ENCODE measurements at places on chromosomes 3 and 15. TPM values are rescaled to one million over a fixed set of nuclear protein-coding genes. Genes with fewer than 3 reads are reported as not detected.

The TERC gene
- 2.3 TPM for total RNA-seq

DNA sequence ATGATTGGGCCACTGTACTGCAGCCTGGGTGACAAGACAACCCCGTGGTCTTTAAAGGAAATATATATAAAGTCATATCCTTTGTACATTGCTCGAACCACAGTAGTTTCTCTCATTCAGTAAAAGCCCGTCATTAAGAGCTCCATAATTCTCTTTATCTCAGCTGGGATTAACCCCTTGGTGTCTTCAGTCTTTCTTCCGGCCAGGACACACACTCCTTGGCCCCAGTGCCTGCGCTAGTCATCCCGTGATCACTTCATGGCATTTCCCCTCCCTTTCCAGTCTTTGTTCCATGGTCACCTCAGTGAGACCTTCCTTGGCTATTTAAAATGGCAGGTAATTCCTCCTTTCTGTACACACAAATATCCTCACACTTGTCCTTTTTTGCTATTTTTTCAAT is 3.3 kb downstream of the RPL35A start:
- H3K4me3 ChIP-seq: peak overlapping the region; percentile 72
- H3K27me3 ChIP-seq: no peaks in the 10 kb centered on the region
- peaks cover 25% of the 10 kb centered on the region for H3K4me1 ChIP-seq

GRCh38 chr15:31385736-31386135 is 59.1 kb downstream of the KLF13 start:
- H3K36me3 ChIP-seq: peaks cover 7% of the 10 kb centered on the region
- no peak overlapping the region for H3K27ac ChIP-seq
- peaks cover 5% of the 10 kb centered on the region for H3K27me3 ChIP-seq
- H3K4me3 ChIP-seq: no peak overlapping the region
- peaks cover 8% of the 10 kb centered on the region for H3K4me1 ChIP-seq

DNA sequence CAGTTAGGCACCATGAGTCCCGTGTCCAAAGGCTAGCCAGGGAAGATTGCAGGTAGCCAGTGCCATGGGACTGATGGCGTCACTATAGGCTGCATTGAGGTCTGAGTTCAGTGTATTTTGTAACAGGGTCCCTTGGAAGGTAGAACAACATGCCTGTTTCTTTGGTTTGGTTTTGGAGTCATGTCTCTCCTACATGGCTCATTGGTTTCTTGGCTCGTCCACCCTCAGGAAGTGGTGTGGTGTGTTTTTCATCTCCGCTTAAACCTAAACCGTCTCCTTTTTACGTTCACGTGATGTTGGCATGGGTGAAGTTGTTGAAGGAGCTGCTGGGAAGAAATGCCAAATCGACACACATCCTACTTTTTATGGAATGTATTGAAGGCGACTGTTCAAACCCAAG is 71.6 kb downstream of the FLNB start:
- peaks cover 48% of the 10 kb centered on the region for H3K36me3 ChIP-seq
- no peak overlapping the region for H3K4me3 ChIP-seq
- peaks cover 27% of the 10 kb centered on the region for H3K4me1 ChIP-seq
- DNase-seq: no peak
- no peaks in the 10 kb centered on the region for H3K27me3 ChIP-seq
